ENCODE measurements at places on chromosomes 3 and 15. TPM values are rescaled to one million over a fixed set of nuclear protein-coding genes. Genes with fewer than 3 reads are reported as not detected.

Gene SCAANT1
- total RNA-seq, result not detected

DNA sequence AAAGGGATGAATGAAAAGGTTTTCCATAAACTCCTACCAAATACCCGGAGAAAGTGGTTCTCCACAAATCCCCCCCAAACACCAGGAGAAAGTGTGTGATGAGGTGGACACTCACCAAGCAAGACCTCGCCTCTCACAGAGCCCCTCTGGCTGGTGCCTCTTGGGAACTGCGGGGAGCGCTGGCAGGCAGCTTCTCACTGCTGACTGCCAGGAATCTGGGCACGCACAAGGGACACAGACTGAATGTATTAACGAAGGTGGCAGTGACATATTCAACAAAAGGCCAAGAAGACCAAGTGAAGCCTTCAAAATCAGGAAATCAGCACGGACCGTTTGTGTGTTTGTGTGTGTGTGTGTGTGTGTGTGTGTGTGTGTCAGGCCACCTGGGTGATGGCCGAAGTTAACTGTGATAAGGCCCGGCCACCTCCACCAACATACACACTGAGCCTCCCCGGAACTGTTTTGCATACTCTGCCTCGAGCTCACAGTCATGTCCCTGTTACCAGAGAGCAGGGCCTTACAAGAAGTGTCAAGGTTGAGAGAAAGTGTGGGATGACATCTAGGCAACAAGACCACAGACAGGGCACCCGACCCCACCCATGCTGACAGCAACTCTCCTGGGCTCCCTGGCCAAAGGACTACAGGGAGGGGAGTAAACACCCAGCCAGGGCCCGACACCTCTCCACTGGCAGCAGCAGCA, 18.0 kb downstream of the ATP10A start:
- DNase-seq, result no peak

- DNase-seq, result no peak
Observed at GRCh38 chr3:125418306-125418705, 43.2 kb upstream of the ZNF148 start.

- DNase-seq, result no peak
Observed at GRCh38 chr3:46094506-46094905, 67.2 kb upstream of the XCR1 start.

Gene CP
- not detected for total RNA-seq

Gene STRIT1
- total RNA-seq, result not detected

Gene DNAH12
- not detected for total RNA-seq

- DNase-seq, result no peak
Observed at GRCh38 chr15:48297668-48298067, 33.6 kb upstream of the DUT start.

DNA sequence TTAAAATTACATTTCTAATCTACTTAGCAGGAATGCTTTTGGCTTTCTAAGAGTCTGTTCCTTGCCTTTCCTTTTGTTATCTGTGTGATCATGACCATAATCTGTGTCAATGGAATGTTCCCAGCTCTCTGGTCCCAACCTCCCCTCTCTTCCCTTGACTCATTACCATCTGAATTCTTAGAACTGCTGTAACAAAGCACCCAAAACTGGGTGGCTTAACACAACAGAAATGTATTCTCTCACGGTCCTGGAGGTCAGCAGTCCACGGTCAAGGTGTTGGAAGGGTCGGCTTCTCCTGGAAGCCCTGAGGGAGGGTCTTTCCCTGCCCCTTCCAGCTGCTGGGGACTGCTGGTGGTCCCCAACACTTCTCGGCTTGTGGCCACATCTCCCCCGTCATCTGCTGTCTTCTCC, 81.1 kb downstream of the LRRK1 start:
- DNase-seq, result no peak

GRCh38 chr3:42517117-42517516, 14.7 kb downstream of the VIPR1 start:
- DNase-seq, result no peak

GRCh38 chr15:39963786-39964185, 29.9 kb downstream of the EIF2AK4 start:
- DNase-seq, result no peak

DNA sequence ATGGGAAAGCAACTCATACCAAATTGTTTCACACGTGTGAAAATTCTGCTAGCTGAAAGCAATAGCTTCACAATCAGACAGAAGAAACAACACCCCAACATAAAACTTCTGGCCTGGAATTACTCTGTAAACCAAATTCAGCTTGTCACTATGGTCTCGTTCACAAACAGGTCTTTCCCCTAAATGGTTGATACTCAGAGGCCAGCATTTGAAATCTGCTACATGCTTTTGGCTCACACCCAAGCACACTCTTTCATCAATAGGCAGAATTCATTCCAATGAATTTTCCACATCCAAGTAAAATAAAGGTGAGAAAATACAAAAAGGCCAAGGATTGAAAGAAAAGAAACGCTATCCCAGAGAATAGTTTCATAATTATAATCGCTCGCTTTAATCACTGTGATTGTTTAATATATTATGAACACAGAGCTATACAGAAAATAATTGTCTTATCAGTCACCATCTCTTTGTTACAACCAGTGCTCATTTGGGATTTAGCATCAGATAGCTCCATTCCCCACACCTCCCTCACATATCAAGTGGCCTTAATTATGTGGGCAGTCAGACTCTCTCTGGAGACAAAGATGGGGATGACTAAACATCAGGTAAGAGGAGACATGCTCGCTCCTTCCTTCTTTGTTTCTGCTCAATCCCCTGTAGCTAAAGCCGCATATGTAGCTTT, 503.8 kb upstream of the ARRDC4 start:
- DNase-seq, result no peak

DNA sequence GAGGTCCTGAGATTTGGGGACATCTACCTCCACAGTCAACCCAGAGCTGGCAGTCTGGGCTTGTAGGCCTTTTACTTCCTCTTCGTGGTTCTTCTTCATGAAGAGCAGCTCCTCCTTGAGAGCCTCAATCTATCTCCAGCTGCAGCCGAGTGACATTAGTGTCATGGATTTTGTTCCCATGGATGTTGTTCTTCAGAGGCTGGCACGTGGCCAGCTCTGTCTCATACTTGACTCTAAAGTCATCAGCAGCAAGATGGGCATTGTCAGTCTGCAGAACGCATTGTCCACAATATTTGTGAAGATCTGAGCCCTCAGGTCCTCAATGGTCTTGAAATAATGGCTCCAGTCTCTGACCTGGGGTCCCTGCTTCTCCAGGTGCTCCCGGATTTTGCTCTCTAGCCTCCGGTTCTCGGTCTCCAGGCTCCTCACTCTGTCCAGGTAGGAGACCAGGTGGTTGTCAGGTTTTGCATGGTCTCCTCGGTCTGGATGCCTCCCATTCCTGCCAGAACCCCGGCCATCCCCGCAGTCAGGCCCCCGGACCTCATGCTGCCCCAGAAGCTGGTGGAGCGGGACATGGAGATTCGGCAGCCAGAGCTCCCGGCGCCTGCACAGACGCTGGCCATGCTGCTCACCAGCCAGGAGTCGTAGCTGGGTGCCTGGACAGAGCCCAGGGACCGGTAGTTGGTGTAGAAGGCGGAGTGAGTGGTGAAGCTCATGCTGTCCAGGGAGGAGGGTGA, 3.4 kb upstream of the CCNL1 start:
- no peak for DNase-seq

Gene RTP4
- total RNA-seq, result 4.0 TPM

- no peak for DNase-seq
Observed at GRCh38 chr3:184145111-184145524, 10.0 kb downstream of the EIF2B5 start.

DNA sequence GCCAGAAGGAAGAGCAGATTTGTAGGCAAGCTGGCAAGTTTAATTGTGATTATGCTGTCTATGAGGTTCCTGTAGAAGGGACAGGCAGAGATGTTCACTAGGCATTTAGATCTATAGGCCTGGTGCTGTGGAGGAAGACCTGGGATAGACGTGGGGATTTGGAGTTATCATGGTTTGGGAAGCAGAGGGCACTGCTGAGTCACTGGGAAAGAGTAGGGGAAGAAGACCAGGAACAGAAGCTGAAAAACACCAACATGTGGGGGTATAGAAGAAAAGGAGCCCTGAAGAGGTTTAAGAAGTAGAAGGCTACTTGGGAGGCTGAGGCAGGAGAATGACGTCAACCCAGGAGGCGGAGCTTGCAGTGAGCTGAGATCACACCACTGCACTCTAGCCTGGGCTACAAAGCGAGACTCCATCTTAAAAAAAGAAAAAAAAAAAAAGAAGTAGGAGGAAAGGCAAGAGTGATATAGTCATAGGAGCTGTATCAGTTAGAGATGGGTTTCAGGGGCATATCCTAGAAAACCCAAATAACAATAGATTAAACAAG, 19.3 kb downstream of the GRK7 start:
- no peak for DNase-seq

DNA sequence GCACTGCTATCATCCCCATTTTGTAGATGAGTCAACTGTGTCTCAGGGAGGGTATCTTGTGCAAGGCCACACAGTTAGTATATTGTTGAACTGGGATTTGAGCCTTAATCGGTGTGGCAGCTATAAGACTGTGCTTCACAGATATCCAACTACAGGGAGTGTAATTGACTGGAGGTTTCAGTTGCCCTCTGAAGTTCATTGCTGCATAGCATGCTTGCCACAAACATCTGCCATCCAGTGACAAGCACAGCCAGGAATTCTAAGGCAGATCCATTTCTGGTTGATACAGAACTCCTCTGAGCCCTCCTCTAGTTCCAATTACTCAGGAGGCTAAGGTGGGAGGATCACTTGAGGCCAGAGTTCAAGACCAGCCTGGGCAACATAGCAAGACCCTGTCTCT, 16.4 kb downstream of the FSD2 start:
- DNase-seq, result no peak

DNA sequence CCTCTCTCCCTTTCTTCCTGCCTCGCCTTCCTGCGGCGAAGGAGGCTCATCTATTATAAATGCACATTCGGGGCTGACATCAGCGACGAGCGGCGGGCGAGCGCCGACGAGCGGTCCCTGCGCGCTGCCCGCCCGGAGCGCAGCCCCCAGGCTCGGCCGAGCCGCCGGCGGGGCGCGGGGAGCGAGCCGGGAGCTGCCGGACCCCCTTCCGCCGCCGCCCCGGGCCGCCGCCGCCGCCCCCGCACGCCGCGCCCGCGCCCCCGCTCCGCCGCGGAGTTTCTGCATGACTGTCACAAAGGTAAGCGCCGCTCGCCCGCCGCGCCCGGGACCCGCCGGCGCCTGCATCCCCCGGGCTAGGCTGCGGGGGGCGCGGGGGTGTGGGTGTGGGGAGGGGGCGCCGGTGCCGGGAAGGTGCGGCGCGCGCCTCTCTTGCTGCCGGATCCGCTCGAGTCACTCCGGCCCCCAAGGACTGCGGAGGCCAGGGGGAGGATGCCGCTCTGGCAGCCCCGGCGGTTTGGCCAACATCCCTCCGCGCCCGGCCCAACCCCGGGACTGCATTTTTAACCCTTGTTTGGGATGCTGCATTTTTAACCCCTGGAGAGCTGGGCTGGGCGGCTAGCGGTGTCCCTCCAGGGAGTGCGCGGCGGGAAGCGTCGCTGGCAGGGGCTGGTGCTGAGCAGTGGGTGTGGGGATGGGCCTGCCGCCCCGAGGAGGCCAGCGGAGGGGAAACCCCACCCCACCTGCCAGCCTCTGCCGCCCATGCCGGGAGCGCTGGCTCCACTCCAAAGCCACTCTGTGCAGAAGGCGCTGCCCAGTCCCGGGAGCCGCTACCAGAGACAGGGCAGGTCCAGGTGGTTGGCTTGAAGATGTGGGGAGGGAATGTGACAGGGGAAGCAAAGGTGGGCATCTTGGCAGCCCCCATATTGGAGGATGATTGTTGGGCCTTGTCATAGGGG, at the start of gene CORO2B:
Gene CORO2B (plus strand): TSS at position 14 of the 956 bp plus-strand sequence. CDS start 270 bp downstream, at position 284.
- no peak for DNase-seq

GRCh38 chr3:153756816-153757215, 364.4 kb upstream of the ARHGEF26 start:
- no peak for DNase-seq

Gene CHL1
- not detected for total RNA-seq

- DNase-seq, result no peak
Observed at GRCh38 chr3:157572559-157573270, 69.5 kb upstream of the VEPH1 start.

Gene FBXO40
- total RNA-seq, result not detected

- DNase-seq, result no peak
Observed at GRCh38 chr15:49290191-49290590, 120.1 kb downstream of the GALK2 start.

Gene UTS2B
- total RNA-seq, result not detected

Measured in activated T-helper 1 cell treated with anti-CD3 and anti-CD28 coated beads, Interleukin-12 subunit alpha, Interleukin-12 subunit beta, Interleukin-2, Interleukin-4 antibody, amounts not matched to agents 30 ng/mL and 10 ng/mL and 1 ng/mL, durations not matched to agents 14 hours and 24 hours and 36 hours (primary cell).